Activated T-cell treated with anti-CD3 and anti-CD28 coated beads, Interleukin-2, amount 50 U/mL, for 1 hour (primary cell): ENCODE measurements at places on chromosomes 5 and 9.

GRCh38 chr5:93192087-93192486 is 388.9 kb downstream of the NR2F1-AS1 start:
- DNase-seq, result no peak

DNA sequence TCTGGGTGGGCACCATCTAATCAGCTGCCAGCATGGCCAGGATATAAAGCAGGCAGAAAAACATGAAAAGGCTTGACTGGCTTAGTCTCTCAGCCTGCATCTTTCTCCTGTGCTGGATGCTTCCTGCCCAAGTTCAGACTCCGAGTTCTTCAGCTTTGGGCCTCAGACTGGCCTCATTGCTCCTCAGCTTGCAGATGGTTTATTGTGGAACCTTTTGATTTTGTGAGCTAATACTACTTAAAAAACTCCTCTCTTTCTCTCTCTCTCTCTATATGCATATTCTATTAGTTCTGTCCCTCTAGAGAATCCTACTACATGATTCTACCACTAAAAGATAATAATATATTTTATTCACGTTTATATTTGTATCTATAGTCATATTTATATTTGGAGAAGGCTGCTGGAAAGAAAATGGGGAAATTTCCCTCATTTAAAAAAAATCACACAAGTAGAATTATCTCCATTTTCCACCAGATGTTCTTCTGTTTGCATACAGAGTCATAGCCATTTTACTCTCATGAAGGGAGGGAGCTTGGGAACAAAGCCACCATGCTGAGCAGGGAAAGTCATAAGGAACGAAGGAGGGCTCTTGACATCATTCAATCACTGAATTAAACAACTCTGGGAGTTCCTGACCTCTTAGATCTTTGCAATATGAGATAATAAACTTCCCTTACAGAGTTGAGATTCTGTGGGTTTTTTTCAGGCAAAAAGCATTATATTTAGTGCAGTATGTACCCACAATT is 1137.4 kb upstream of the CDH18 start:
- no peak for DNase-seq

- DNase-seq, result no peak
These were observed 45.1 kb upstream of the PTGER4 start for GRCh38 chr5:40634593-40634992.

DNA sequence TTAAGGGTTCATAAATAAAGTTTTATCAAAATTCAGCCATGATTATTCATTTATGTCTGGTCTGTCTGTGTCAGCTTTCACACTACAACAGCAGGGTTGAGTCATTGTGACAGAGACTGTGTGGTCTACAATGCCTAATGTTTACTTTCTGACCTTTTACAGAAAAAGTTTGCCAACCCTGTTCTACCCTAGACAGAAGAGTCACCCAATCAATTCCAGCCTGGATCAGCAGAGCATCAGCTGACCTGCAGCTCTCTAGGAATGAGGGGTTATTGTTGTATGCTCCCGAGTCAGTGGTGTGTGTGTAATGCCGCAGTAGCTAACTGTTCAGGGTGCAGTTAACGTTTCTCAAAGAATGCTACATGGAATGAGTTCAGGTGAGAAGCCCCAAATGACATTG is 87.3 kb downstream of the HRH2 start:
- no peak for DNase-seq

DNA sequence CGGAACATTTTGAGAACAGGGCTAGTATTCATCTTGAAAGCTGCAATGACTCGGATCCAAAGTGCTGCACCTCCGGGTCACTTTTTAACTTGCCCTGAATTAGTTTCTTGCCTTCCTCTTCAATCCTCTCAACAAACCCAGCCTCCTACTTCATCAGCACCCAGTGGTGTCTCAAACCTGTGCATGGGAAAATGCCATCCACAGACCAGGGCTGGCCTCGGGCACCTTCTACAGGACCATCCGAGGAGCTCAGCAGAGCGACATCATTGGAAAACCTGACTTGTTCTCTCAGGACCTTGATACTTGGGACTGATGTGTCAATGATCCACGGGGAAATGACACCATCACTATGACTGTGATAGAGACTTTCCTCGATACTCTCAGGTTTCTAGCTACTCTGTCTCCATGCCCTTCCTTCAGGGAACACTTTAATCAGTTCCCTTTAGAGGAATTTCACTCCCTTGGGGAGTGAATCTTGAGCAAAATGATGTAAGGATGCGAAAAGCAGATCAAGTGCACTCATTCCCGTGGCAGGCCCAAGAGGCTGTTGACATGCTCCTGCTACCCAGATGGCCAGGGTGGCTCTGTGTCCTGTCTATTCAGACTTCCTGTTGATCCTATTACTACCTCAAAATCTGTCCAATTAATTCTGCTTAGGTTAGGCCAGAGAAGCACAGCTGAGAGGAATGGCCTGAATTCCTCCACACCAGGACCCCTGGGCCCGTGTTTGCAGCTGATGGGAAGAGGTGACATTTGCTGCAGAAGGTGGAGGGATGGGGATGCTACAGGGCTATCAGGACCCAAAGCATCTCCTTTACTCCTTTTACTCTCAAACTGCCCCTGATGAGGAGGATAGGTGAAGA is 96.5 kb upstream of the SLC25A48 start:
- no peak for DNase-seq

GRCh38 chr5:73922224-73922623 is 296.2 kb downstream of the ARHGEF28 start:
- DNase-seq, result no peak

GRCh38 chr5:147436596-147436995 is 73.3 kb downstream of the DPYSL3 start:
- no peak for DNase-seq

- no peak for DNase-seq
These were observed 391.3 kb downstream of the NR2F1-AS1 start for GRCh38 chr5:93189707-93190120.

DNA sequence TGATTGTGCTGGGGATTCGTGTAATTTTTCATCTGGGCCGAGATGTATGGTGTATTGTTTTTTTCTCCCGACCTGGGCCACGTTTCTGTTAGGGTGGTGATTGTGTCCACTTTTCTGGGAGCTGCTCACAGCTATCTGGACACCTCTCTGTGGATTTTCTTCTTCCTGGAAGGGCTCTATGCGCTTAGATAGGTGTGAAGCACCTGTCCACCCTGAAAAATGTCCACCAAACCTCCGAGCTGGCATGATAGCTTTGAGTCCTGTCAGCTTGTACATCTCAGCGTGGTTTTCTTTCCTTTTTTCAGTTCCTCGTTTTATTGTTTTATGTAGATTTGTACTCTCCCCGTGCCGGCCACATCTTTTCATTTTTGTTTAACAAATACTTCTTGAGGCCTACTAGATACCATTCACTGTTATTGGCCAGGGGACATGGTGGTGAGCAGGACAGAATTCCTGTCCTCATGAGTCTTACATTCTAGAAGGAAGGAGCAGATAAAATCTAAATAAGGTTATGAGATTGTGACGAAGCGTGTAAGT is 1.1 kb downstream of the UGCG start:
- no peak for DNase-seq

- no peak for DNase-seq
These were observed 329.4 kb downstream of the ELAVL2 start for GRCh38 chr9:23496489-23497136.

GRCh38 chr9:116720111-116720510 is 33.0 kb downstream of the TRIM32 start:
- no peak for DNase-seq

- no peak for DNase-seq
These were observed 11.5 kb downstream of the RGS3 start for GRCh38 chr9:113475031-113475430.

DNA sequence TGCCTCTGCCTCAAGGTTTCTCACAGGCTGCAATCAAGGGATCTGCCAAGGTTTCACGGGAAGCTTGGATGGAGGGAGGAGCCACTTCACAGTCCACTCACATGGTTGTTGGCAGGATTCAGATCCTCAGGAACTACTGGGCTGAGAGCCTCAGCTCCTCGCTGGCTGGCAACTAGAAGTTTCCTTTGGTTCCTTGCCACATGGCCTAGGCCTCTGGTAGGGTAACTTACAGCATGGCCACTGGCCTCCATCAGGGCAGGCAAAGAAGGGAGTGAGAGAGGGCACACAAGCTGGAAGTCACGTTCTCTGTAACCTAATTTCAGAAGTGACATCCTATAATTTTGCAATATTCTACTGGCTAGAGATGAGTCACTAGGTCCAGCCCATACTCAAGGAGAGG is 32.2 kb downstream of the SPOCK1 start:
- no peak for DNase-seq

DNA sequence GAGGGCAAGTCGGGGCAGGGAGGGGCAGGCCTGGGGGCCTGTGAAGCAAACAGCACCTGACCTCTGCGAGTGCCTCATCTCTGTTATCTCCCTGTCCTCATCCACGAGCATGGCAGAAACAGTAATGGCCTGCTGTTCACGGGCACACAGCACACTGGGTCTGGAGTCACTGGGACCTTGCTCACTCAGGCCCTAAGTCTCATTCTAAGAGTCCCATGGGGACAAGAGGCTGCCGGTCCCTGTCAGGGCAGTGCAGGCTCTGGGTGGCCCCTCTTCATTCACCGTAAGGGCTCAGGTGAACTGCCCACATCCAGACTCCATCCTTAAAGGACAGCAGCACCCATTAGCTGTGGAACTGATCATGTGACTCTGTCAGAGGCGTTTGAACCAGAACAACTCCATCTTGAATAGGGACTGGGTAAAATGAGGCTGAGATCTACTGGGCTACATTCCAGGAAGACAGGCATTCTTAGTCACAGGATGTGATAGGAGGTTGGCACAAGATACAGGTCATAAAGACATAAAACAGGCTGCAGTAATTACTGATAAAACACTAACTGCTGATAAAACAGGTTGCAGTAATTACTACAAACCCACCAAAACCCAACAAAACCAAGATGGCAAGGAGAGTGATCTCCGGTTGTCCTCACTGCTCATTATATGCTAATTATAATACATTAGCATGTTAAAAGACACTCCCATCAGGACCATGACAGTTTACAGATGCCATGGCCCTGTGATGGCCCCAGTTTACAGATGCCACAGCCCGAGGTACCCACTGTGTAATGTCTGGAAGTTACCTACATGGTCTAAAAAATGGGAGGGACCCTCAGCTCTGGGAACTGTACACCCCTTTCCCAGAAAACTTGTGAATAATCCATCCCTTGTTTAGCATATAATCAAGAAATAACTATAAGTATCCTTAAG is 28.7 kb downstream of the BICD2 start:
- DNase-seq, result no peak

DNA sequence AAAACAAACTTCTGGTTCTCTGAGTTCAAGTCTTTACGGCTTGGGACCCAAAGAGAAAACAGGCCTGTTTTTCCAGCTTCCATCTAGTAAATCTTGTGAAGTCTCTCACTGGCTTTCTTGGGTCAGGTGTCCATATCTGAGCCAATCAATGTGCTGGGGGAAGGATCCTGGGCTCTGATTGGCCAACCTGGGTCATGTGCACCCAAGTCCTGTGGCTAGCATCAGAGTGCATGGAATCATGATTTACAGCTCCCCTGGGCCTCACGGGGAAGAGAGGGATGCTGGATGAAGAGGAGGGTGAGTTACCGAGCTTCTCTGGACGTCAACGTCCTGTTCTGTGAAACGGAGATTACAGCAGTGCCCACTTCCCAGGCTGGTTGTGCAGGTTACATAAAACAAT is 19.4 kb downstream of the CXCL14 start:
- DNase-seq, result no peak

- DNase-seq, result peak; percentile 20
These were observed 159.6 kb upstream of the TBCA start for GRCh38 chr5:77935506-77936364.

GRCh38 chr9:22840641-22841040 is 394.0 kb downstream of the DMRTA1 start:
- no peak for DNase-seq

GRCh38 chr5:108715408-108715807 is 32.3 kb upstream of the FER start:
- DNase-seq, result no peak

- peak; percentile 17 for DNase-seq
These were observed 51.6 kb downstream of the AHRR start for GRCh38 chr5:372996-373709.

DNA sequence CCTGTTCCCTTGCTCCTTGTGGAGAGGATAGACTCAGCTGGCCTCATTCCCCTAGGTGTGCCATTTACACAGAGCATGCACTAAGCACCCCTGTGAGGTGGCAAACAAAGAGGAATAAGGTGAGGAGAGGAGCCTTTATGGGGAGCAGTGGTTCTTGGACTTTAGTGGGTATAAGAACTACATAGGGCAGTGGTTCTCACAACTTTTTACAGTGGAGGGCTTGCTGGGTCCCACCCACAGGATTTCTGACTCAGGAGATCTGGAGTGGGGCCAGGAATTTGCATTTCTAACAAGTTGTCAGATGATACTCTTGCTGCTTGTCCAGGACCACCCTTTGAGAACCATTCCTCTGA is 42.0 kb downstream of the CSF1R start:
- no peak for DNase-seq

DNA sequence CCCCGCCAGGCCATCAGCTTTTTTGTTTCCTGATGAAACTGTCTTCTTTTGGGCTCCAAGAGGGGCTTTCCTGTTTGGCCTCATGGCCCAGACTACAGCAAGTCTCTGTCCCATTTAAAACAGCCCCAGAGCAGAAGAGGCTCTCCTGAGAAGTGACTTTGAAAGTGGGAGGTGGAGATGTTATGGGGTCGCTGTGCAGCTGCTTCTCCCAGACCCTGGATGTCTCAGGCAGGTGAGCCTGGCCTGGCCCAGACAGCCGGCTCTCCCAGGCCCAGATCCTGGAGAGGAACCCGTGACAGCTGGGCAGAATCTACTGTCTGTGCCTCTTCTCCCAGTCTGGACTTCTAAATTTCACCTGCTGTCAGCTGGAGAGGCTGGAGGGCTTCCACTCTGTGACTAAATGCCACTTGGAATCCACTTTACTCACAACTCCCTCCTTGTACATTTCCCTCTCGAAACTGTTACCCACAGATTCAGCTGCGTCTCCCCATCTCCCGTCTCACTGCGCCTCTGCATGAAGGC is 20.6 kb downstream of the FAM78A start:
- DNase-seq, result no peak

DNA sequence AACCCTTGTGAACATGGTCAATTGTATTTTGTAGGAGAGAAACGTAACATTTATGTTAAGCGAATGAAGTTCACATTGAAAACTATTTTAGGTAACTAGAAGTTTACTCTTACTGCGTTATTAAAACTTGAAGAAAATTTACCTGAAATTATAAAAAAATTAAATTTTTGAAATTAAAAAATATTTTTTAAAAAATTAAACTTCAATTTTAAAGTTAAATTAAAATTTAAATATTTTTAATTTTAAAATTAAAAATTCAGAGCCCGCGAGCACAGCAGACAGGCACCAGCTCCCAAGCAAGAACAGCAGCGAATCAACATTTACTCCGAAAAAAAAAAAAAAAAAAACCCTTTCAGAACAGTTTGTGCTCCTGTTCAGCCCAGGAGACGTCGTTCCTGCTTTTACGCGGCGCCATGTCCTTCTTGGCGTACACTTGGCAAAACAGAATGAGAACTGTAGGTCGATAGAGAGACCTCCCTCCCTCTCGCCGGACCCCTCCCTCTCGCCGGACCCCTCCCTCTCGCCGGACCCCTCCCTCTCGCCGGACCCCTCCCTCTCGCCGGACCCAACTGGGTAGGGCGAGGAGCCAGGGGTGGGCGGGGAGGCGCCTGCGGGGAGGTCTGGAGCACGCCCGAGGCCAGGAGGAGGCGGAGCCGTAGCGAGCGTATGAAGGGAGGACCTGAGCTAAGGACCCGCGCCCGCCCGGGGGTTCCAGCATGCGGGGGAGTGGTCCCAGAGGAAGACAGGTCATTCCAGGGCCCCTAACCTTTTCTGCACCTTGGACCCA is 235.8 kb downstream of the ROR2 start:
- no peak for DNase-seq

- peak; percentile 33 for DNase-seq
These were observed 138.4 kb downstream of the LHFPL2 start for GRCh38 chr5:78509884-78510769.
